Uterus (tissue), 4 donors: ENCODE measurements at places on chromosomes 4 and X. TPM values are rescaled to one million over a fixed set of nuclear protein-coding genes. Genes with fewer than 3 reads are reported as not detected.

GRCh38 chrX:17390419-17390850 lies 15.4 kb downstream of the NHS start:
- no peak for DNase-seq

DNA sequence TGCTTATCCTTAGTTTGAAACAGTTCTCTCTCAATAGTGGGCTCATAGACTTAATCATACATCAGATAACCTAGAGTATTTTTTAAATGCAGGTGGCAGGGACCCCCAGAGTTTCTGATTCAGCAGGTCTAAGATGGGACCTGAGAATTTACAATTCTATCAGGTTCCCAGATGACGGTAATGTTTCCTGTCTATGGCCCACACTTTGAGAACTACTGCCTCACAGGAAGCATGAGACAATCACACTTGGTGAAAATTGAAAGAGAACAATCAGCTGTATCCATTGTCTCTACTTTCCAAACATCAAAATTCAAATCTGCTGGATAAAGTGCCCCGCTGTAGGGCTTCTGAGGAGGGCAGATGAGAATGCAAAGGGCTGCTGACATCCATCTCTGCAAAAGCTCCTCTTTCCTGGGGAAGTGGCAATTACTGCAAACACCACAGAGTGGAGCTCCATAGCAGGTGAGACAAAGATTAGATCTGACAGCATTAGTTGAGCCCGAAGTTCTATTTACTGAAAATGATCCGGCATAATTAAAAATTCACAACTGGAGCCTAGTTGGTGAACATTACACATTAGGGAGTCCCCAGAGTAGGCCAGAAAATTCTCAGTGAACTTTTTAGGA lies 187.8 kb upstream of the MBNL3 start:
- DNase-seq = no peak

DNA sequence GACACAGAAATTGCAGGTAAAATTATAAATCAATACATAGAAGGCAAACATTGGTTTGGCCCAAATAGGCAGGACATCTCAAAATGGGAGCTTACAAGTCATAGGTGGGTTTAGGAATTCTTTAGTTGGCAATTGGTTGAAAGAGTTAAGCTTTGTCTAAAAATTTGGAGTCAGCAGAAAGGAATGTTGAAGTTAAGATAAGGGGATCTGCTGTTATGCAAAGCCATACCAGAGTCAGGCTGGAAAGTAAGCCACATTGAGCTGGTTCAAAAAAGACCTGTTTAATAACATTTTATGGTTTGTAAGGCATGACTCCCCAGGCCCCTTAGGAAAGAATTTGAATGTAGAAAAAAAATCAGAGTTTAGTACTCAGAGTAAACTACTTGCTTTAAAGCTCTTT lies 92.6 kb downstream of the IL13RA2 start:
- no peak for DNase-seq

GRCh38 chr4:145589916-145590702 lies 29.1 kb upstream of the MMAA start:
- no peak for DNase-seq

- DNase-seq = no peak
Measured at GRCh38 chr4:80897537-80898303, 132.8 kb upstream of the BMP3 start.

DNA sequence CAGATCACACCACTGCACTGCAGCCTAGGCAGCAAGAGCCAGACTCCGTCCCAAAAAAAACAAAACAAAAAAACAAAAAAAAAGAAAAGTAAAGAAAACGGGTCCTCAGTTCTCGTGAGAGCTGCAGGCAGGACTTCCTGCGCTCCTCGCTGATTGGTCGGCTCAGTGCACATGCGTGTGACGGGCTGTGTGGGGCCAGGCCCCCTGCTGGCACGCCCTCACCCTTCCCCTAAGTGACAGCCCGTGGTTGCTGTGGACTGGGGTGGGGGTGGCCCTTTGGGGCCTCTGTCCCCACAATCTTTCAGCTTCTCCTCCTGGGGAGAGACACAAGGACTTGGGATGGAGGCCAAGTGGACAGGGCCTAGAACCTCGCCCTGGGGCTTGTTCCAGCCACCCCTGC lies at the start of gene FAM9B:
FAM9B (minus strand) TSS at position 139 of the 400 bp plus-strand sequence. CDS start 1,141 bp downstream, outside the sequence.
- no peak for DNase-seq

- no peak for DNase-seq
Measured at GRCh38 chr4:665381-665750, 8.7 kb downstream of the ATP5ME start.

DNA sequence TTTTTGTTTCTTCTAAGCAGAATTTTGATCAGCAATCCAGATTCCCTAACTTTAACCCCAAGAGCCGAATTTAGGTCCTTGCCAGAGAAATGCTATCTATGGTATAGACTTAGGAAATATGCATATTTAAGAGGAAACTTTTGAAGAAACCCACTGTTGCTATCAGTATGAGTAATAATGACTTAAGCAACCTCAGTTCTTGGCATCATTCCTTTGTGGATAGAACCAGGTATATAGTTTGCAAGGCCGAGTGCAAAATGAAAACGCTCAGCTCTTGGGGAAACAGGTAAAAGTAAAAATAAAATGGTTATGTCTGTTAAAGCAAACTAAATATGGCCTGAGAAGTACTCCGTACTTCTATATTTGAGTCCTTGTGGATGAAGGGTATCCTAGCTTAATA lies 78.1 kb downstream of the ARSF start:
- no peak for DNase-seq

ZDHHC15 gene
- 0.29 TPM for total RNA-seq

- no peak for DNase-seq
Measured at GRCh38 chr4:142435599-142436235, 410.4 kb downstream of the INPP4B start.

SOD3 gene
- 78.6 TPM for total RNA-seq

FREM3 gene
- total RNA-seq = not detected

GRCh38 chr4:19178835-19179234 lies 1072.9 kb upstream of the SLIT2 start:
- DNase-seq = no peak

DNA sequence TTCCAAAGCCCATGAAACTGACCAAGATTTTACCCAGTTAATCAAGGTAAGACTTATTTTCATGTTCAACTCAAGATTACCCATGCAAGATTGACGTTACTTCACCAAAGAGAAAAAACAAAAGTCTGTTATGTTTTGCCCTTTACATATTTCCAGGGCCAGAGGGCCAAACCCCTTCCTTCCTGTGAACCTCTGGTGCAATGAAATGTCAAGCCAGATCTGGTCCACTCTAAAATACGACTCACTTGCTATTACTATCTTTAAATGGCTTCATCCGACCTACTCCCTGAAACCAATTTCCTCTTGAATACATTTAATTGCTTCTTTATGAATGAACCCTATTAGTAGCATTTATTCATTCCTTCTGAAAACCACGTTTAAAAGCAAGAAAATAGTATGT lies 33.0 kb downstream of the TSPAN5 start:
- DNase-seq = no peak

RHOXF2 gene
- not detected for total RNA-seq

LRP2BP gene
- total RNA-seq = 1.2 TPM

- no peak for DNase-seq
Measured at GRCh38 chrX:817759-818300, 187.2 kb downstream of the SHOX start.

NWD2 gene
- 0.14 TPM for total RNA-seq

DNA sequence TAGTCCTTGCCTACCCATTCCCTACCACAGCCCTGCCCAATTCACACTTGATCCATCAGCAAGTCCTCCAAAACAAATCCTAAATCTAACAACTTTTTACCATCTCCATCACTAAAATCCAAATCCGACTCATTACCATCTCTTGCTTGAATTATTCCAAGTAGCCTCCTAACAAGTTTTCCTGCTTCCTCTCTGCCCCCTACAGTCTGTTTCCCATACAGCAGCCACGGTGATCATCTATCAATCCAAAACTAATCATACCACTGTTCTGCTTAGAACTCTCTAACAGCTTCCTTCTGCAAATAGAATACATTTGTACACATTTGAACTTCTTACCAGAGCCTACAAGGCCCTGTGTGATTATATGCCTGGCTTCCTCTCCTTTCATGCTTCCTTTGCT lies 133.0 kb downstream of the SHROOM4 start:
- no peak for DNase-seq

TIGD2 gene
- 3.3 TPM for total RNA-seq

OCIAD1 gene
- total RNA-seq = 683 TPM

- no peak for DNase-seq
Measured at GRCh38 chr4:67909905-67910584, 26.2 kb upstream of the TMPRSS11D start.
